ENCODE measurements at places on chromosomes 12 and 14.
A peak's percentile ranks its signal among the peaks of the same experiment; 100 is the strongest.

GRCh38 chr14:24066496-24067132 lies 4.7 kb upstream of the CPNE6 start:
- no peak for DNase-seq

GRCh38 chr14:23660290-23661226 lies 24.4 kb downstream of the DHRS2 start:
- DNase-seq = no peak

DNA sequence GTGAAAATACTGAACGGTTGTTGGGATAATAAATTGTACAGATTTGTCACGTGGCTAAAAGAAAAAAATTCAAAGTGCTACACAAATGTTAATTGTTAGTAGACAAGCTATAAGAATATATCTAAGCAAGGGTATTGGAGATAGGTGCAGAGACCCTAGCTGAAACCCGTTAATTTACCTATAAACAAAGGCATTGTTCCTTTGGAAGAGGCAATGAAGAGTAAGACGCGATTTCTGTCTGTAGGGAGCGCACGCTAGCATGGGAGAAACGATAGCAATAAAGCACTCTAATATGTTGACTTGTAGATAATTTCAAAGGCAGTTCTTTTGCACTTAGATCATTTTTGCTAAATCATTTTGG lies 565 bp downstream of the CCDC77 start:
- DNase-seq = no peak

GRCh38 chr12:117053050-117053400 lies 46.2 kb downstream of the TESC start:
- no peak for DNase-seq

- no peak for DNase-seq
Observed at GRCh38 chr12:76014007-76014406, 17.6 kb downstream of the PHLDA1 start.

DNA sequence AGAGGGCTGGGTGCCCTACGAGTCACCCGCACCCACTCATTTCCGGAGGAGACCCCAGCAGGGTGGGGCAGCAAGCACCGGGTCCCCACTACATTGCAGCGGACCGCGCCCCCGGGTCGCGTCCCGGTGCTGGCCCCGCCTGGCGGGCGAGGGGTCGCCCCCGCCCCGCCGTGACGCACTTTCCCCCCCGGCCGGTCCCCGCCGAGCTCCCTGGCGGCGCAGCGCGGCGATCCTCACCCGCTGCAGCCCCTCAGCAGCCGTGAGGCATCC lies 106.1 kb downstream of the PRICKLE1 start:
- DNase-seq = no peak

- no peak for DNase-seq
Observed at GRCh38 chr12:29460082-29460481, 37.4 kb downstream of the OVCH1 start.

- DNase-seq = no peak
Observed at GRCh38 chr14:89206389-89207031, 210.5 kb downstream of the FOXN3 start.

DNA sequence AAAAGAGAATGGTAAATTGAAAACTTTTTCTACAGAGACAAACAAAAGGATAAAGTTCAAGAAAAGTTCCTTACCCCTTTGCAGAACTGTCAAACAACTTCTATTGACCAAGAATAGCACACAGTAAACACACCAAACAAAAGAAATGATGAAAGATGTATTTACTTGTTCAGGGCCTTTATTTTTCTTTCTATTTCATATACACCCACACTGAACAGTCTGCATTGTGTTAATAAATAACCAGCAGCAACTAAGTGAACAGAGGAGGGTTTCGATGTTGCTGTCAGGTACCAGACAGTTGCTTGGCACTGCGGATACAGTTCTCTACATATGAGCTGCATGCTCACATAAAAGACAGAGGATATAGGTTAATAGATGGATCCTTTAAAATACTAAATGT lies 122.1 kb downstream of the SOX5 start:
- DNase-seq = no peak

GRCh38 chr14:103630364-103631108 lies 1.5 kb downstream of the KLC1 start:
- DNase-seq = no peak

DNA sequence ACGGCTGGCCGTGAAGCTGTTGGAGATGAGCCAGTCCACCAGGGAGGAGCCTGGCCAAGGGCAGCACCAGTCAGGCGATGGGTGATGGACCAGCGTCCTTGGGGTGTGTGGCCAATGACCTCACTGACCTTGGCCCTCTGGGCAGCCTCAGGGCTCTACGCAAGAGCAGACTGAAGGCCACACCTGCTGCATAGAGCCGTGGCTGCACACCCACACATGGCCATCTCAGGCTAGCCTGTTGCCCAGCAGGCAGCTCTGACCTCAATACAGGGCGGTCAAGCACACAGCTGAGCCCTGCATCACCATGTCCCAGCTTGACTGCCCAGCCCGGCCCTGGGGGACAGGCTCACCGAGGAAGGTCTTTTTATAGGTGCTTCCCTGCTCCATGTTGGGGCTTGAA lies 19.2 kb downstream of the PLEK2 start:
- no peak for DNase-seq

DNA sequence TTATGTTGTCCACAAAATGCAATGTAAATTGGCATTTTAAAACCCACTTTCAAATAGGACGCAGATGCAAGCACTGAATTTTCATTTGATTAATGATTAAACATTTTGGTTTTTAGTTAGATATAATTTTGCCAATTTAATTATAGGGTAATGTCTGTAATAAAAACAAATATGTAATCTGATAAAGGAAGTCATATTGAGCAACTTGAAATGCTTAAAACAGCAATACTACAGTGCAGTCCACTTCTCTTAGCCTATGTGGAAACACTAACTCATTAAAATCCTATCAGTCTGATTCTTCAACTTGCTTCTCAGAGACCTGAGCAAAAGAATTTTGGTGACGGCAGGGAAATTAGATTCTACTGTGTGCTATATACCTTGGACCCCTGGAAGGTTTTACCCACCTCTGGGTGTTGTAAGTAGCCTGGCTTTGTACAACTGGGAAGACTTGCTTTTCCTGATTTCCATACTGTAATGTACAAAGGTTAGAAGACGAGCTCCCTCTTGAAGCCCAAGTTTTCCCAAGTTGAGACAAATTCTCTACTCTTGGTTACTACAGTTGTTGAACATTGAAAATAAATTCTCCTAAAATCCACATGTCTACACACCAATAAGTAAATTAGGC lies 4.1 kb downstream of the TRHDE start:
- no peak for DNase-seq

DNA sequence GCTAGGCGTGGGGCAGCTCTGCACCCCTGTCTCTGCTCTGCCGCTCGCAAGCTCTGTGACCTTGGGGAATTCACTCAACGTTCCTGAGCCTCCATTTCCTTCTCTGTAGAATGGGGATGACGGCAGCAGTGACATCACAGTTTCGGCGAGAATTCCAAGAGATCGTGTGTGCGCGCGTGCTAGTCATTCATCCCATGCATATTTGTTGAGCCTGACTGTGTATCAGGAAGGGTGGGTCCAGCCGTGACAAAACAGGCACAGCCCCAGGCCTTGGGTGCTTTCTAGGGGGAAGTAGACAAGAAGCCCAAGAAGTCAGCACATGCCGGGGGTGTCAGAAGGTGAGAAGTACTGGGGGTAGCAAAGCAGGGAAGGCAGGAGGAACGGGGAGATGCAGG lies 145.6 kb upstream of the NCOR2 start:
- no peak for DNase-seq

DNA sequence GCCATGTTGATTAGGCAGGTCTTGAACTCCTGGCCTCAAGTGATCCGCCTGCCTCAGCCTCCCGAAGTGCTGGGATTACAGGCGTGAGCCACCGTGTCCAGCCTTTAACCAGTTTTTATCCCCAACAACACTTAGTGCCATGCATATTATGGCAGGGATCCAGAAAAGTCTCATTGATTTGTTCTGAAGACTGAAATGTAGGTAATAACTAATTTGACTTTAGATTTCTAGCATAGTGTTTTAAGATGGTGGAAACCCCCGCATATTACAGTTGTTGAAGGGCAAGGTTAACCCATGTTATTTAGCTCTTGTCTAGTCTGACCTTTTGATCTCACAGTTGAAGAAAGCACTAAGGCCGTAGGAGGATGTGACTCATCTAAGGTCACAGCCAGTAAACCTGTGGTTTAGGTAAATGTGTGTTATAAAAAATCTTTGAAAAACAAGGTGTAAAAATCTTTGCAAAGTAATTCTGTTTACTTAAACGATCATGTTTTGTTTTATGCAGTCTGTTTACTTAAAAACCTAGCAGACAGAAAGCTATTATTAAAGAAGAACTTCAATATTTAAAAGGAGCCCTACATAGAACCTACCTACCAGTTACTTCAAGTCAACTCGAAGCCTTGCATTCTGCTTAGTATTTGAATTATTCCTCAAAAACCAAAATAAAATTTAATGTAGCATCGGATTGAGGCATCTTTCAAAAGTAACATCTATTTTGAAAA lies 24.8 kb downstream of the BICDL1 start:
- DNase-seq = peak; percentile 23

DNA sequence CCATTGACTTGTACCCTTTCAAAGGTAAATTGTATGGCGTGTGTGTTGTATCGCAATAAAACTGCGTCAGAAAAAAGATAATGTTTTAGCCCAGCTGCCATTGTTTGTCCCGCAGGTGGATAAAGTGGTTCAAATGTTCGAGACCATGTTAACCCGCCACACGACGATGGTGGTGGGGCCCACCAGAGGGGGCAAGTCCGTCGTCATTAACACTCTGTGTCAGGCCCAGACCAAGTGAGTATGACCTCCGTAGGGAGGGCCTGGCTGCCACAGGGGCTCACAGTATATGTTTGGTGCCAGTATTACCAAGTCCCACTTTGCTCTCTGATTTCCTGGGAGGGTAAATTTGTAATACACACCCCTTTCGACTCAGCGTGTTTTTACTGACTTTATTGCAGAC lies 96.9 kb downstream of the DNAH10 start:
- DNase-seq = no peak

DNA sequence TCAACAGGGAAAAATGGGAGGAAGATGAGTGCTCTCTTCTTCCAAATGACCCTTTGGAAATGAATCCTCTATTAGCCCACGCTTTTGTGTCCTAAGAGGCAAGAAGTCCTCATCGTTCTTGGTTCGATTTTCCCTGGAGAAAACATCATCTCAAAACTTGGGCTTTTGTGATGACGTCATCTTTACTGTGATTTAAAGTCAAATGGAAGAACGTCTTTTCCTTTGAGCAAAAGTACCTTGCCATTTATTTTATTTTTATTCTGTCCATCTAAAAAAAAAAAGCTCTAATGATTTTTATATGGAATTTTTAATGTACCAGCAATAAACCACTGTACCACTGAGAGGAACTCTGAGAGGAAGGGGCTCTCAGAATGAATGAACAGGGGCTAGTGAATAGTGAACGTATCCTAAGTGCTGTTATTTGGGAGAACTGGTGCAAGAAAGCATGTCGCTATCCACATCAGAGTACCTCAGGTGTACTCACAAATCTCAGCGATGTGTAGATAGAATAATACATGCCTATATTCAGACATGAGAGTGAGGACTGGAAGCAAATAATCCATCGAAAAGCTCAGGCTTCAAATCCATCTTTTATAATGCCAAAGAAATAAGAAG lies 124.8 kb downstream of the HMGA2 start:
- DNase-seq = no peak
